ENCODE measurements at places on chromosomes 16 and 17.

GRCh38 chr16:76614269-76614668 is 337.1 kb downstream of the CNTNAP4 start:
- peak; percentile 66 for DNase-seq

GRCh38 chr17:42132941-42133340 is 10.3 kb downstream of the HSPB9 start:
- no peak for DNase-seq

DNA sequence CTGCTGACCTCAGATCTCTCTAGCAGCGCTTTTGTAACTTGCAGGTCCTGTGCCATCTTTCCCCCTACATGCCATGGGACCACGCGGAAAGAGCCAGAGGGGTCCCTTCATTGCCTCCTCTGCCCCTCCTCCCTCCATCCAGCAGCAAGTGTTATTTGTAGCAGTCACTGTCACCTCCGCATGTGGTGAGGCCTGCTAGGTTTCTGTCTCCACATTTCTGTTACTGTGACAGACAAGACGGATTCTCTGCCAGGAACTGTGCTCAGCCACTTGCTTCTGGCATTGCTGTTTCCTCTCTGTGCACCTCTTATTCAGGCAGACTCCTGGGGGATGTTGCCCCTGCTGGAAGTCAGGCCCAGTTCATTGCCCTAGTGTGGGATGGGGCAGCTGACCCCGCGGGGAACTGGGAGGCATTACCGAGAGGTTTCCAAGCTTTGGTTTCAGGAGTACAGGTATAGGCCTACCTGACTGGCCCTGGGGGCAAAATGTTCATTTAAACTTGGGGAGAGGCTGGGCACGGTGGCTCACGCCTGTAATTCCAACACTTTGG is 61.2 kb downstream of the RAB11FIP4 start:
- DNase-seq: no peak

DNA sequence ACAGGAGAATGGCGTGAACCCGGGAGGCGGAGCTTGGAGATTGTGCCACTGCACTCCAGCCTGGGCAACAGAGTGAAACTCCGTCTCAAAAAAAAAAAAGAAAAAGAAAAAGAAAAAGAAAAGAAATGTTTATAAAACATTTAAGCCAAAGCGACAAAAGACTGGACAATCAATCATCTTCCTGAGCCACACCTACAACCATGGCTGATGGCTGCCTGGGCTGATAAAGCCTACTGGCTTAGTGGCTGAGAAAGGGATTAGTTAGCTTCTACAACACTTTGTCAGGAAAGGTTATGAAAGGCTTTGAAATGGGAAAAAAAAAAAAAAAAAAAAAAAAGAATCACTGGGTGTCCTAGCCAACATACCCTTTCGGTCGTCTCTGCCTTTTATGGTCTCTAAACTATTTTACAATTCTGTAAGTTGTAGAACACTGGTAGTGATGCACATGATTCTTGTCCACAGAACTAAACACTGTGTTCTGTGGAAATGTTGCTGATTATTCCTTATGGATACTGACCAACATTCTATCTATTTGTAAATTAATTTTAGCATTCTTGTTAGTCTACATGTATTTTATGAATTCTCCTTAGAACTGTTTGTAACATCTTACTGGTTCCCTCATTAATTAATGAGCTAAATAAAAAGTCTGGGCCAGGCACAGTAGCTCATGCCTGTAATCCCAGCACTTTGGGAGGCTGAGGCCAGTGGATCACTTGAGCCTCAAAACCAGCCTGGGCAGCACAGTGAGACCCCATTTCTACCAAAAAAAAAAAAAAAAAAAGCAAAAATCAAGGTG is 45.5 kb downstream of the ZZEF1 start:
- DNase-seq: no peak

- DNase-seq: no peak
These were observed 15.9 kb downstream of the ST6GALNAC2 start for GRCh38 chr17:76569607-76570279.

DNA sequence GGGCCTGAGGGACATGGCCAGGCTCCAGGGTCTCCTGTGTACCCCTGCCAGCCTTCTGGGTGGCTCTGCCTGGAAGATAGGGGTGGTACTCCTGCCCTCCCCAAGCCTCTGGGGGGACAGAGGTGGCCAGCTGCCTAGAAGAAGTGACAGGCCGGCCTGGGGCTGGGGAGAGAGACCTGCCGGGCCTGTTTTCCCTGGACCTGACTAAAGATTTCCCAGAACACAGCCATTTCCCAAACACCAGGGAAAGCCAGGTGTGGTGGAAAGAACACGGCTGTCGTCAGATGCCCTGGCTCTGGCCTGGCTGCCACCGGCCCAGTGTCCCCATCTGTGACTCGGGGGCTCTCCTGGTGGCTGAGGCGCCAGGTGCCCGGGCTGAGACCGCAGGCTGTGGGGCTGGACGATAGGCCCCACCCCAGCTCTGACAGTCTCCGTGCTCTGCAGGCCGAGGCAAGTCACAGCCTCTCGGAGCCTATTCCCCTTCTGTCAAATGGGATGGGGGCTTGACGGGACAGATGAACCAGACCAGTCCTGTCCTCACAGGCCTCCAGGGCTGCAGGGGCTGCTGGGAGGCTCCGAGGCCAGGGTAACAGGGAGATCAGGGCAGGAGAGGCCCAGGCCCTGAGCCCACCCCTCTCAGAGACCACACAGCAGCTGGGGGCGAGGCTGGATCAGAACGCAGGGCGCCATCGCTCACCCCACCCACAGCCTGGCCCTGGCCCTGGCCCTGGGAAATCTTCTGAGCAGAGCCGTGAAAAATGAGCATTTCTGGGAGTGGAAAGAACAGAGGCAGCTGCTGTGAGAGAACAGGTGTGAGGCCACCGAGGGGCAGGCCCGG is 33.1 kb downstream of the CTU2 start:
- DNase-seq: no peak

DNA sequence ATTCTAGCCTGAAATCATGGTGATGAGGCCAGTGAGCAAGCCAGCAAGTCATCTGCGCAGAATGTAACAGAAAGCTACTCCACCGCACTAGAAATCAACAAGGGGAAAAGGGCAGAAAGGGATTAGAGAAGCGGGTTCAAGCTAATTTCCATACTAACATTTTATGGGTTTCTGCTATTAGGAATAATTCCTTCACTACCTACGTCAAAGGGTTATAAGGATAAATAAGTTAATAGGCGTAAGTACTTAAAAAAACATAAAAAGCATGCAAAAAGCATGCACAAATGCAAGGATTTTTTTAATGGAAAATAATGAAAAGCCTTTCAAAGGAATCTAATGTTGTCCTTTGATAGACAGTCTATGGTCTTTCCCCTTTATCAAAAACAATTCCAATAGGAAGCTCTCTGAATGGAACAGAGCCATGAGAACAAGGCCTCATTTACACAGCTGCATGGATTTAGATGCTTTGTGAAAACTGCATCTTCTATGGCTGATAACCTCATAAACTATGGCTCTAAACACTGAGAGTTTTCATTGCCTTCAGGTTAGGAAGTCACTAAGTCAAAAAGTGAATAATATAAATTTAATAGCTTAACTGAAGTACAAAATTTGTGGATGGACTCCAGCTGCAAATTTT is 5.6 kb downstream of the EMC8 start:
- no peak for DNase-seq

DNA sequence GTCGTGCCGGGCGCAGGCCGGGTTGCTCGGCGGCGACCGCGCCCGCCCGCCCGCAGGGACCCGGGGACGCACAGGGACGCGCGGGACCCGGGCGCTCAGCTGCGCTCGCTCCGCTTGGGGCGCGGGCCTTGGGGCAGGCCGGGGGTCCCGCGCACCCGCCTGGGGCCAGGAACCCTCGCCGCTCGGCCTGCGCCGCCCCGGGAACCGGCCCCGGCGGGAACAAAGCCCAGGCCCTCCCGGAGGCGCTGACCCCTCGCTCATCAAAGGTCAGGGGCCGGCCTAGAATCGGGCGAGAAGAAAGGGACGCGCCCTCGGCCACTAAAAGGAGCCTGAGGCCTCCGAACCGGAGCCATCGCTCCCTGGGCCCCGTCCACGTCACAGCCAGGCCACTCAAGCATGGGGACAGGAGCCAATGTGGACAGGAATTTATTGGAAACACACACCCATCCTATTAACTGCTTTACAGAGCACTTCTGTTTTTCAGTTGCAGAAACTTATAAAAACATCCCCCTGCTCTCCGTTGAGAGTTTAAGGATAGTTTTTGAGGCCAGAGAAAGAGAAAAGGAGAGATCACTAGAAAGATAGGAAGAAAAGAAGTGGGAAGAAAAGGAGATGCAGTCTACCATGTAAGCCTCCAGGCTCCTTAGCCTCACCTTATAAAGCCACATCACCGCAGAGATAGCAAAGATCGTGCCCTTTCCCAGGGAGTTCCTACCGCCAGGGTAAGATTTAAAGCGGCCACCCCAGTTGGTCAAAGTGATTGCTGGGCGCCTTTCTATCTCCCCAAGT is 558 bp upstream of the ZFHX3 start:
- DNase-seq: no peak

DNA sequence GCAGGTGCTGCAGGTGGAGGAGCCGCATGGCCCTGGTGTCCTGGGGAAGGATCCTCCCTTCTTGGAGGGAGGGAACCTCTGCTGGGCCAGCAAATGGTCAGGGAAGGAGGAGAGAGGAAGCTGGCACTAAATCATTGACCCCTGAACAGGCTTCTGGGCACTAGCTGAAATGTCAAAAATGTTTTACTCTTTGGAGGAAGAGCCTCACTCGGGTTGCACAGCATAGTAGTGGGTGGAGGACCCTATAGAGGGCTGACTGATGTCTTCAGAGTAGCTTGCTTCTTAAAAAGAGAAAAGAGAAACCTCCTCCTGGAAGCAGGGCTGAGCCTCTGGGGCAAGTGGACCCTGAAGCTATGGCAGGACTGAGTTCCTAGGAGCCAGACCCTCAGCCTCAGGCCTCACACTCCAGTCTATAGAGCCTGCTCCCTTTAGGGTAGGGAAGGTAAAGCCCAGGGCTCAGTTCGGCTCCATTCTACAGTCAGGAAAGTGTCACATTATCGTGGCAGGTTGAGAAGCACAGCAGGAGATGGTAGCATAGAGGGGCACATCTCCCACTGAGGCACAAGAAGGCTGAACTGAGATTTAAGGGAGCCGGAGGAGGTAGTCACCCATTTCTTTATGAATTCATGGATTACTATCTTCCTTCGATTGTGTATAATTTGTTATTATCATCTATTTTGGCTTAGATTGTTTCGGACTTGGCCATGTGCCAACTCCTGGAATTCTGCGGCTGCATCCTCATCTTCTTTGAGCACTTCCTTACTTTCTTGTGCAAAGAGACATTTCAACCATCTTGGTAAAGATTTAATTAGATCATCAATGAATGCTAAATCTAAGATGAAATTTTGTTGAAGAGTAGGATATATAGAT is 7.3 kb upstream of the CUEDC1 start:
- DNase-seq: no peak

- no peak for DNase-seq
These were observed 128.7 kb upstream of the ZFHX3 start for GRCh38 chr16:73176577-73177013.

GRCh38 chr17:61144617-61145564 is 254.8 kb upstream of the TBX2 start:
- DNase-seq: no peak

DNA sequence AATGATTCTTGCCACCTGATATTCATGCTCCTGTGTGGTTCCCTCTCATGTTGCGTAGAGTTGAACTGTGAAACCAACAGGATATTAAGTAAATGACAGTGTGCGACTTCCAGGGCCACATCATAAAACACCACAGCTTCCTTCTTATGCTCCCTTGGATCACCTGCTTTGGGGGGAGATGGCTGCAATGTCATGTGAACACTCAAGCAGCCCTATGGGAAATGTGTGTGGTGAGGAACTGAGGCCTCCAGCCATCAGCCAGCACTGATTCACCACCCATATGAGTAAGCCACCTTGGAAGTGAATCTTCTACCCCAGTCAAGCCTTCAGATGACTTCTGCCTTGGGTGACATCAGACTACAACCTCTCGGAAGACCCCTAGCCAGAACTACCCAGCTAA is 427.5 kb downstream of the UTP18 start:
- DNase-seq: no peak

- no peak for DNase-seq
These were observed 6.5 kb downstream of the DHX58 start for GRCh38 chr17:42106009-42106408.

GRCh38 chr16:66619534-66620428 is 15.3 kb downstream of the CMTM3 start:
- DNase-seq: no peak

DNA sequence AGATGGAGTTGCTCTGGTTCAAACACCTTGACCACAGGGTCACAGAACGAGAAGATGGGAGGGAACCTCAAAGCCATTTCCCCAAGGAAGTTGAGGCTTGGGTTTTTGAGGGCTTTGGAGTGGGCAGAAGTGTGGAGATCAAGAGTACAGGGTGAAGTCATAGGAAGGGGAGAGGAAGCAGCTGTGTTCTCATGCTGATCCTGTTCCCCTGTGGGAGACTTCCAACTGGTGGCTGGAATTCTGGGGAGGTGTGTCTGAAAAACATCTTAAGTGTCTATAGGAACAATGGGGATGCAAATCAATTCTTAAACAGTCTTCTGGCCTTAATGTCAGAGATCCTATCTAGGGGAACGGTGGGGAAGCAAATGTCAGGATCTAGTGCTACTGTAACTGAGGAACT is 38.8 kb upstream of the HSBP1 start:
- no peak for DNase-seq

DNA sequence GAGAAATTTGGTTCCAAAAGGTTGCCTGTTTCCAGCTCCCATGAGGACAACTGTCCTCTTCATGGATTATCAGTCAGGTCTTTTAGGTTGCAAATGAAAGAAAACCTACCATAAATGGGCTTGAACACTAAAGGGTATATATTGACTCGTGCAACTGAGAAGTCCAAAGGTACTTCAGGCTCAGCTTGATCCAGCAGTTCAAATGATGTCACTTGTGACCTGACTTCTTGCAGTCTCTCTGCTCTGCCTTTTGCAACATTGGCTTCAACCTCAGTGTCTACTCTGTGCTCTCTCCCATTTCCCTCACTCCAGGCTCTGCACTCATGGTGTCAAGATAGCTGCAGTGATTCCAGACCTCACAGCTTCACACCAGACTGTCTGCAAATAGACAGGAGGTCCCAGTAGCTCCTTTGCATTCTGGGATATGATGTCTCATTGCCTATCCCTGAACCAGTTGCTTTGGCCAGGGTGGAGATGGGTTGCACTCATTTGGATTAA is 5.5 kb upstream of the CALB2 start:
- DNase-seq: no peak

DNA sequence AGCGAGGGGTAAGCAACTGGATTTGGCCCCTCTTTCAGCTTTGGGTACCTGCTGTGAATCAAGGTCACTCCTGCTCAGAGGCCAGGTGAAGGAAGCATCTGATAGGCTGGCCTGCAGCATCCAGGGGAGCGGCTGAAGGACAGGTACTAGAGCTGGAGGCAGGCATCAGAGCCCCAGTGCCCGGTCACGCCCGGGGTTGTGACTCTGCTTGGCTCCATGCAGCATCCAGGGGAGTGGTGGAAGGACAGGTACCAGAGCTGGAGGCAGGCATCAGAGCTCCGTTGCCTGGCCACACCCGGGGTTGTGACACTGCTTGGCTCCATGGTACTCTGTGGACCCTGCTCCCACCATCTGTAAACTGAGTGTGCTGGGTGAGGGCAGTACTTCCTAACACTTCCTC is 189.7 kb downstream of the XYLT1 start:
- DNase-seq: no peak
